ENCODE measurements at places on chromosomes 2 and 18. TPM values are rescaled to one million over a fixed set of nuclear protein-coding genes. Genes with fewer than 3 reads are reported as not detected.
A peak's percentile ranks its signal among the peaks of the same experiment; 100 is the strongest.

GRCh38 chr2:46157072-46157965 is 139.9 kb upstream of the EPAS1 start:
- H3K27ac ChIP-seq = no peak overlapping the region
- peaks cover 49% of the 10 kb centered on the region for H3K36me3 ChIP-seq
- peak; percentile 16 for ATAC-seq
- H3K27me3 ChIP-seq = no peaks in the 10 kb centered on the region
- H3K4me3 ChIP-seq = no peak overlapping the region
- H3K4me1 ChIP-seq = no peaks in the 10 kb centered on the region

- no peaks in the 10 kb centered on the region for H3K27me3 ChIP-seq
- H3K27ac ChIP-seq = no peak overlapping the region
- H3K4me3 ChIP-seq = no peak overlapping the region
- no peaks in the 10 kb centered on the region for H3K36me3 ChIP-seq
- H3K4me1 ChIP-seq = no peaks in the 10 kb centered on the region
These were observed 263.2 kb downstream of the CYP26B1 start for GRCh38 chr2:71884303-71885042.

The VAMP5 gene
- 56.5 TPM for total RNA-seq

- H3K4me3 ChIP-seq = no peak overlapping the region
- no peak overlapping the region for H3K27ac ChIP-seq
- no peaks in the 10 kb centered on the region for H3K36me3 ChIP-seq
- H3K4me1 ChIP-seq = peaks cover 3% of the 10 kb centered on the region
- no peaks in the 10 kb centered on the region for H3K27me3 ChIP-seq
These were observed 44.2 kb downstream of the GPD2 start for GRCh38 chr2:156480376-156480775.

GRCh38 chr2:157304811-157305722 is 20.6 kb downstream of the ERMN start:
- H3K4me3 ChIP-seq = no peak overlapping the region
- H3K27me3 ChIP-seq = peaks cover 9% of the 10 kb centered on the region
- no peak for ATAC-seq

Data from gastroesophageal sphincter (tissue), 4 donors.